ENCODE measurements at places on chromosomes 12 and 14. TPM values are rescaled to one million over a fixed set of nuclear protein-coding genes. Genes with fewer than 3 reads are reported as not detected.

PUS7L gene
- 5.1 TPM for total RNA-seq

LMNTD1 gene
- not detected for total RNA-seq

NYNRIN gene
- 5.8 TPM for total RNA-seq

RASSF8 gene
- total RNA-seq = 44.6 TPM

USP44 gene
- not detected for total RNA-seq

PROX2 gene
- total RNA-seq = not detected

IKBIP gene
- total RNA-seq = 4.3 TPM

AKAP6 gene
- total RNA-seq = 251 TPM

PLEK2 gene
- total RNA-seq = 0.54 TPM

TXNRD1 gene
- total RNA-seq = 69.9 TPM
